NCI-H460 (cell line): ENCODE measurements at places on chromosomes 7 and 10.

DNA sequence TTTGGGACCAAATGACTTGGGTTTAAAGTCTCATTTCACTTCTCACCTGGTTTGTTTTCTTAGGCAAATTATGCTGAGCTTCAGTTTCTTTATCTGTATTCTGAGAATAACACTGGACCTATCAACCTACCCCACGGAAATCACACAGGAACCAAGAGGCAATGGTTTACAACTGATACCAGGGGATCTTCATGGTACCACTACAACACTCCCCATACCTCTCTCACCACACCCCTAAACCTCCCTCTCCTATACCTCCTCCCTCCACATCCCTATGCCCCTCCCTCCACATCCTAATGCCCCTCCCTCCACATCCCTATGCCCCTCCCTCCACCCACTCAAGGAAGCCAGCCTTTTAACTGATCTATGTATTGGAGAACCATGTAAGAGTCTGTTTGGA is 9.9 kb downstream of the FAM204A start:
- DNase-seq = no peak

DNA sequence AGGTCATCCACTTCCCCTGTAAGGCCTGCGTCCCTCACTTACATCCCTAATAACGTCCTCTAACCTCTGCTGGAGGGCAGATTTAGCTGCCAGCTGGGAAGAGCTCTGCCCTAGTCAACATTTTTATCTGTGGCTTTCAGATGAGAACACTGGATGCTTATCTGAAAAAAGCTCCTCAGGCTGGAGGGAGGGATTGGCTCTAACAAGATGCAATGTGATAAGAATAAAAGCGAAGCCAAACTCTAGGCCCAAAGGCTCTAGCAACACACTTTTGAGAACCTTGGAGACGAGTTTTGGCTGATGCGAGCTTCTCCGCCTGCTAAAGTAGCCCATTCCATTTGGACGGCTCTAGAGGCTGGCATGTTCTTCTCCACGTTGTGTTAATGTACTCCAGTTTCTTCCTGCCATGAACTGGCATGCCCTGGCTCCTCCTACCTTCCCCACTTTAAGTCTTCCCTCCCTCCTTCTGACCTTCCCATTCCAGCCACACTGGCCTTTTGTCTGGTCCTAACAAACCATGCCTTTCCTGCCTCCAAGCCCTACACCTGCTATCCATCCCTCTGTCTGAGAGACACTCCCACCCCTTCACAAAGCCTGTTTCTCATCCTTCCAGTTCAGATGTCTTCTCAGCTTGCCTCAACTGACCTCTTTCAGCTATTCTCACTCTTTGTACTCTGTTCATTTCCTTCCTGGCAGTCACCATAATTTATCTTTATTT is 62.5 kb upstream of the ATRNL1 start:
- no peak for DNase-seq

- DNase-seq = no peak
Observed at GRCh38 chr10:49257154-49257553, 41.8 kb upstream of the C10orf71 start.

- no peak for DNase-seq
Observed at GRCh38 chr10:33347211-33347610, 12.7 kb upstream of the NRP1 start.

DNA sequence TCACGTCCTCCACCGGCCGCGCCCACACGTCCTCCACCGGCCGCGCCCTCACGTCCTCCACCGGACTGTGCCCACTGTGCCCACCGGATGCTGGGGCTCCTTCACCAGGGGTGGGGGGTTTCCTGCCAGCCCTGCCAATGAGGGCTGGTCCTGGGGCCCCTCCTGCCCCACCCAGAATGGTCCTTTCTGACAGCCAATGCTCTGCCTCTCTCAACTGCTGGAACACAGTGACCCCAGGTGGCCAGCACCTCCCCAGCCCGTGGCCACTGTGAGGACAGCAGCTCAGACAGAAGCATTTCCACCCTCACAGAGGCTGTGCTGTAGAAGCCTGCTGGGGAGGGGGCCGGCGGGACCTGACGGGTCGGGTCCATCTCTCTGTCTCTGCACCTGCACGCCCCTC is 90.1 kb upstream of the DNAAF5 start:
- peak; percentile 54 for DNase-seq

GRCh38 chr7:47786557-47787248 is 161.6 kb downstream of the PKD1L1 start:
- peak; percentile 96 for DNase-seq

GRCh38 chr7:35250941-35251340 is 3.0 kb downstream of the TBX20 start:
- DNase-seq = no peak

DNA sequence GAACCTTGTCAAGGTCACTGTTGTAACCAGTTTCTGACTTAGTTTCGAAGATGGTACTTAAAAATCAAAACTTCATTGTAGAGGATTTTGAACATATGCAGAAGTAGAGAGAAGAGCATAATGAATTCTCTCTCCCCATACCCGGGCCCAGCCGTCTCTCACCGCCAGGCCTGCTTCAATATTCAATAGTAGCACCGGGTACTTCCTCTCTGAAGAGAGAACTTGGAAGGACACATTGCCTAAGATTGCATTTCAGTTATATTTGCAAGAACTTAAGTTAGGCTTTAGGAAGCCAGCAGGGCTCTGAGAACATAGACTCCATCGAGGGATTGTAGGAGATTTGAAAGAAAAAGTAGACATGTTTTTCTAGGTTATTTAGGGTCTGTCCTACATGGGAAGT is 19.1 kb downstream of the LMTK2 start:
- no peak for DNase-seq

GRCh38 chr7:30197438-30197837 is 62.7 kb downstream of the MTURN start:
- DNase-seq = no peak

- DNase-seq = no peak
Observed at GRCh38 chr10:112956631-112957350, 6.7 kb downstream of the TCF7L2 start.

- no peak for DNase-seq
Observed at GRCh38 chr7:5580714-5581395, 157.2 kb upstream of the TNRC18 start.

GRCh38 chr10:10819206-10819856 is 198.3 kb upstream of the CELF2 start:
- DNase-seq = no peak

- no peak for DNase-seq
Observed at GRCh38 chr7:157514746-157515145, 177.9 kb downstream of the DNAJB6 start.

GRCh38 chr10:110951381-110951780 is 32.0 kb downstream of the SHOC2 start:
- no peak for DNase-seq

GRCh38 chr7:158741294-158741666 is 36.7 kb upstream of the NCAPG2 start:
- DNase-seq = no peak

- DNase-seq = no peak
Observed at GRCh38 chr7:25994433-25994994, 157.5 kb upstream of the NFE2L3 start.
